ENCODE measurements at places on chromosomes 4 and X.

DNA sequence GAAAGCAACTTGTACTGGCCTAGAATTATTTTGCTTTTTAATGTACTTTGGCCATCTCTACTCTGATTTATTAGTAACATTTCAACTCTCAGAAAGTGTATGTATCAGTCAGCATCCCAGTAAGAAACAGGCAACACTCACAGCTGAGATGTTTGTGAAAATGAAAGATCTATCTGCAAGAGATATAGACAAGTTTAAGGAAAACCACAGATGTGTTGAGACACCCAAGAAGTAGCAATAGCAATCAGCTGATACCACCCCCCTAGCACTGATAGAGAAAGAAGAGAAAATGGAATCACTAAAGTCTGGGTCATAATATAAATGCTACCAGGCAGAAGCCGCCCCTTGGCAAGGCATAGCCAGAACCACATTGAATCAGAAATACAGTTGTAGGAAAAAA lies 372.0 kb downstream of the ARAP2 start:
- DNase-seq = no peak

- DNase-seq = peak; percentile 22
These were observed 17.8 kb upstream of the PAGE2B start for GRCh38 chrX:55056820-55057674.

- DNase-seq = no peak
These were observed 15.7 kb upstream of the BANK1 start for GRCh38 chr4:101774807-101775206.

GRCh38 chr4:163048447-163048846 lies 118.2 kb downstream of the NAF1 start:
- peak; percentile 23 for DNase-seq

DNA sequence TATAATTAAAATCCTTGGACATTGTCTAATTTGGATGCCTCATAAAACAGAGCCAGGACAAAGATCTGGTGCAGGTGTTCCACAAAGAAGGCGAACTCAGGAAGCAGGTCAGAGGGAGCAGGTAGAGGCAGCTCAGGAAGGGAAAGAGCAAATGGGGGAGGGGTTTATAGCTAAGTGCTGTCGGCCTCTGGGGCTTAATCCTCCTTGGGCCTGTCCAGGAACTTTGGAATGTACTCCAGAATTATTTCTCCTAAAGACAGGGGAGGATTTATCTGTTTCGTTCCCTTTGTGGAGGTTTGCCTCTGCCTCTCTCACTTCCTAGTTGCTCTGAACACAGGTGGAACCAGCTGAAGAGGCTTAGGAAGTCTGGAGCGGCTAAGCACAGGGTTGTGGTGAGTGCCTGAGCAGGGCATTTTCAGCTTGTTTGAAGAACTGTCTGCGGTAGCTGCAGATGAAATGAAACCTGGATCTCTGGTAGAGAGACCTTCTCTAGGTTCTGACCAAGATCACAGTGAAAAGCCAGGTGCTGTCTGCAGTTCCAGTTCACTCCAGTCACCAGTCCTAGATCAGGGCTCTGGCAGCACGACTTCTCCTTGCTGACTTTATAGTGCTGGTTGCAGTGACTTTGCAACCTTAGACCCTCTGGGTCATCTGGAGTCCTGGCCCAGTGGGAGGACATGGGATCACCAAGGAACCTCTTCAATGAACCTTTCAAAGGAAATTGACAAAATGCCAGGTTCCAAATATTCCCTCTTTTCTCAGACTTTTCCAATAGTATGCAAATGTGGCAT lies 519.2 kb downstream of the PCDH10 start:
- DNase-seq = no peak

DNA sequence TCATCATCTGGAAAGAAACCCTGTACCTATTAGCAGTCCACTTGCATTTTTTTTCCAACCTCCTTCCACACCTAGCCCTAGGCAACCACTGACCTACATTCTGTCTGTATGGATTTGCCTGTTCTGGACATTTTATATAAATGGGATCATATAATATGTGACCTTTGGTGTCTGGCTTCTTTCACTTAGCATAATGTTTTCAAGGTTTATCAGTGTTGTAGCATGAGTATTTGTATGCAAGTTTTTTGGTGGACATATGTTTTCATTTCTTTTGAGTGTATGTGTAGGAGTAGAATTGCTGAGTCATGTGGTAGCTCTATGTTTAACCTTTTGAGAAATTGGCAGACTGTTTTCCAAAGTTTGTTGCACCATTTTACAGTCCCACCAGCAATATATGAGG lies 198.6 kb downstream of the CEP135 start:
- no peak for DNase-seq
